ENCODE measurements at places on chromosomes 1 and 21.
A peak's percentile ranks its signal among the peaks of the same experiment; 100 is the strongest.

DNA sequence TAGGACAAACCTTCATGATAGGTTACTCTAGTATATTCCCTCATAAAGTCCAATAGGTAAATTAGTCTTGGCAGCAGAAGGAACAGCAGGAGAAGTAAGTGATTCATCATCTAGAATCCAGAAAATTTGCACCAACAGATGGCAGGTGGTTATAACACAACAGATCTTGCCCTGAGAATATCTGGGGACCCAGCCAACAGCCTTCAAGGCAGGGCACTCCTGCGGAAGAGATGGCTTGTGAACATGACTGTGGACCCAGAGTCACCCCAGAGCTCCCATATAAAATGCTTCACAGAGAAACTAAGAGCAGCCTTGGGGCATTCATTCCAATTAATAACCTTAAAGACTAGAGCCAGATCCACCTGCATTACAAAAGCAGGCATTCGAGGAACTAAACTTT lies 7.9 kb upstream of the PLA2G2C start:
- DNase-seq, result no peak

GRCh38 chr1:62233926-62234450 lies 39.3 kb downstream of the L1TD1 start:
- no peak for DNase-seq

- no peak for DNase-seq
Observed at GRCh38 chr1:236888126-236888525, 93.0 kb downstream of the MTR start.

DNA sequence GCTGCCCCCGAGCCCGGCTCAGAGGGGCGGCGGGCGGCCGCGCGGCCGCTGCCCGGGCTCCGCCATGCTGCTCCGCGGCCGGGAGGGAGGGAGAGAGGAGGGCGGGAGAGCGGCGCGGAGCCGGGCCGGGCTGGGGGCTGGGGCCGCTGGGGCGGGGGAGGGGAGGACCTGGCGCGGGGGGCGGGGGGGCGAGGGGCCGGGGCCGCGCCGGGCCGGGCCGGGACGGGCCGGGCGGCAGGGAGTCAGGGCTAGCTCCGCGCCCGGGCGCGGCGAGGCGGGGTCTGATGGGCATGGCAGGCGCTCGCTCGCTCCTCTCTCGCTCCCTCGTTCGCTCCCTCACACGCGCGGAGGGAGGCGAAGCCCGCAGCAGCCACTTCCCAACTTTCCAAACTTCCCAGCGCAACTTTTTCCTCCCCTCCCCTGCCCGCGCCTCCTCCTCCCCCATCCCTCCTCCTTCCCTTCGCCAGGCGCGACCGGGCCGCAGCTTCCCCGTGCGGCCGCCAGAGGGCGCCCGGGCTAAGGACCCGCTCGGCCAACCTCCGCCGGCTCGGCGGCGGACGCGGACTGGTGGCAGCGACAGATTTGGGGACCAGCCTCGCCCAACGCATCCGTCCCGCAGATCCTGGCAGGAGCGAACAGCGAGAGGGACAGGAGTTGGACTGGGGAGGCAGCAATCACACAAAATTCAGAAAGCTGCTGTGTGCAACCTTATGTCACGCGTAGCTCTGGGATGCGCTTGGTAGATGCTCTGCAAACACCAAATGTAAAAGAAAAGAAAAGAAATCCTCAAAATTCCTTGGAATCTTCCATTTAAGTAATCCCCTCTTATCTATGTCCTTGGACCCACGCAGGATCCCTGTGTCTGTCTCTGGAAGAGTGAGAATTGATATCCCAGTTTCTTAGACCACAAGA lies at the start of gene TRABD2B:
TRABD2B (minus strand) TSS at position 97 of the 912 bp plus-strand sequence.
- peak; percentile 92 for DNase-seq

DNA sequence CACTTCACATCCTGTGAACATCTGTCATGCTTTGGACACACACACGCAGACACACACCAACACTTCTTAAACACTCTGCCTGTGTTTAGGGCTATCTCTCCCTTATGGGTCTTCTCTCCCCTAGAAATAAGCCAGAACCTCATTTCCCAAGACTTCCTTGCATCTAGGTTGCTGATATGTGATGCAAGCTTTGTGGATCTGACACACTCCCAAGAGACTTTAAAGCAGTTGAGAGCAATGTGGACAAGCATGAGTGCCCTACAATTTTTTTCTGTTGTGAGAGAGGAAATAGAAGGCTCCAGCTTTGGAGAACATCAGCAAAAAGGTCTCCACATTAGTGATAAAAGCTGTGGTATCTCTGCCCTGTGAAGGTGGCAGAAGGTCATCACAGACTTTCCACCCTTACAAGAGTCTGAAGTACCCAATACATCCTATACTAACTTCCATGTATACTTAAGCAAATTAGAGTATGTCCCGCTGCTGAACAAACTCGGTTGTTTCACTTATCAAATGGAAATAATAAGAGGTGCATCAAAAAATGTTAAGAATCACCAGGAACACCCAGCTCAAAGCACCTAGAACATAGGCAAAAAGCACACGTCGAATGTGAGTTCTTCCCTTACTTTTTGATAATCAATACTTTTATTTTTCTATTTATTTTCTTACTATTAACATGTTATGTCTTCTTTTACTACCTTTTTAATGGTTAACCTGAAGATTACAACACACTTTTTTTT lies 267.6 kb downstream of the SETD4 start:
- DNase-seq, result no peak

DNA sequence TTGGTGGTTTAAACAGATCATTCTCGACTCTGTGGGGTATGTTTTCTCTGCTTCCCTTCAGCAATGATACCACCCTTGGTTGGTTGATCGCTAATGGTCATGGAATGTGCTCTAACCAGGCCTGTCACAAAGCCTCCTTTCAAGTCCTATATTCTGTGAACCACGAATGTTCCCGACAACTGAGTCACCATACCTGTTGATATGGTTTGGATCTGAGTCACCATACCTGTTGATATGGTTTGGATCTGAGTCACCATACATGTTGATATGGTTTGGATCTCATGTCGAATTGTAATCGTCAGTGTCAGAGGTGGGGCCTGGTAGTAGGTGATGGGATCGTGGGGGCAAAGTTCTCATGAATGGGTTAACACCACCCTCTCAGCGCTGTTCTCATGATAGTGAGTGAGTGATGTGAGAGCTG lies 10.2 kb upstream of the CAMK2N1 start:
- DNase-seq, result no peak

DNA sequence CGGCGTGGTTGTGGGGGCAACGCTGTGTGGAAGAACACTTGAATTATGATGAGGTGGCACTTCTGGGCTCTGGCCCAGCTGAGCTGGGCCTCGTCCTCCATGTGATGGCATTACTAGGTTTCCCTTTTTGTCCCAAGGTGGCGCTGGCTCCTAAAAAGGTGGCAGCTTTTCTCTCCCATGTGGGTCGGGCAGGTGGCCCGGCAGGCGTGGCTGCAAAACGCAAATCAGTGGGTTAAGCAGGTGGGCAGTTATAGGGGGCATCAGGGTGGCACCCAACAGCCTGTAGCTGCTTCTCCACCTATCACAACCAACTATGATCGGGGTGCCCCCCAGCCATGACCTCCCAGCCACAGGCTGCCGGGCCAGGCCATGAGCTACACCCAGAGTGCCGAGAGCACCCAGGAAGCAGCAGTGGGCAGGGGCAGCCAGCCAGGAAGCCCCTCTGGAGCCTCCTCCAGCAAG lies 59.6 kb downstream of the KCNAB2 start:
- no peak for DNase-seq

- no peak for DNase-seq
Observed at GRCh38 chr21:15059397-15059796, 5.4 kb downstream of the NRIP1 start.

- peak; percentile 90 for DNase-seq
Observed at GRCh38 chr21:45972716-45973474, 8.7 kb upstream of the COL6A1 start.

- DNase-seq, result no peak
Observed at GRCh38 chr1:35929730-35930592, 944 bp upstream of the AGO3 start.

DNA sequence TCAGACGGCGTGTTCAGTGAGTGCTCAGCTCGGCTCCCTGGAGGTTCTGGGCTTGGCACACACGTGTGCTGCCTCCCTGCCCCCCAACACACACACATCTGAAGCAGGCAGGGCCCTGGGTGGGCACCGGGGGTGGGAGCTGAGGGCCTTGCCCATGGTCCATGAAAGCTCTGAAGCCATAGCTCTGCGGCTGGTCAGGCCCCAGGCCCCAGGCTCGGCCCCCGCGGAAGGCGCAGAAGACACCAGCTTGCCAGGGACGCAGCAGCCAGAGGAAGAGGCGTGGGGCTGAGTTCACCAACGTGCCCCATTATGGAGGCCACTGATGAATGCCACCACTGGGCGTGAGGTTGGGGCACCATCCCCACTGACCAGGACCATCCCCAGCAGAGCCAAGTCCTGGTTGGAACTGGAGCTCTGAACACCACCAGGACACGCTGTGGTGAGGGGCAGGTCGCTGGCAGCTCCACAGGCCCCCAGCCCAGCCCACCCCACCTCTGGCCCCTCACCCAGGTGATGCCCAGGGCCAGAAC lies 4.2 kb downstream of the AURKAIP1 start:
- DNase-seq, result no peak
